Osteoblast (primary cell): ENCODE measurements at places on chromosomes 16 and 17. TPM values are rescaled to one million over a fixed set of nuclear protein-coding genes. Genes with fewer than 3 reads are reported as not detected.
A peak's percentile ranks its signal among the peaks of the same experiment; 100 is the strongest.

USP36 gene
- total RNA-seq = 30.8 and 34.8 TPM in 2 replicates

GRCh38 chr16:4002121-4002520, 114.1 kb downstream of the ADCY9 start:
- no peak overlapping the region for H3K27ac ChIP-seq
- no peak for DNase-seq
- H3K4me3 ChIP-seq = no peak overlapping the region
- H3K36me3 ChIP-seq = no peaks in the 10 kb centered on the region

DNA sequence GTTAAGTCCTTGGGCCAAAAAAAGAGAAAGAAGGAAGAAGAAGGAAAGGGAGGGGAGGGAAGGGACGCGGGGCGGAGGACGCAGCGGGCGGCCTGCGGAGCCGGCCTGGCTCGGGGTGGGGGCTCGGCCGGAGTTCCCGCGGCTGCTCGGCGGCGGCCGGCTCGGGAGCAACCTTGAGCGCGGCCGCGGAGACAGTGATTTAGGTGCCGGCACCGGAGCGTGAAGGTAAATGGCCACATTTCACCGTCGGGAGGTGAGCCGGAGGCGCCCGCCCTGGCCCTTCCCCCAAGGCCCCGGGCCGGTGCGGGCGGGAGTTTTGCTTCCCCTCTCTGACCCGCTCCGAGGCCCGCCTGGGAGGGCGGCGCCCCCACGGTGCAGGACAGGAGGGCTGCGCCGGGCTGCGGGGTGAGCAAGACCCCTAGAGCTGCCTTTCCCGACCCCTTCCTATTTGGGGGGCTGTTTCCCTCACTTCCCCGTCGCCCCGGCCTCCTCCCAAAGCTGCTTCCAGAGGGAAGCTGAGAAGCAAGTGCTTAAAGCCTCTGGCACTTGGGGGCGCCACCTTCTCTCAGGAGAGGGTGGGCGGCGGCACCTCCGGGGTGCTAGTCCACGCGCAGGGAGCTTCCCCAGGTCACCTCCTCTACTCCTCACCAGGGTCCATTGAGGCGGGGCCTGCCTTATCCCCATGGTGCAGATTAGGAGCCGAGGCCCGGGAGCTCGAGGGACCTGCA, 56.5 kb downstream of the MRM1 start:
- H3K36me3 ChIP-seq = no peaks in the 10 kb centered on the region
- H3K27me3 ChIP-seq = peaks cover 37% of the 10 kb centered on the region
- H3K4me1 ChIP-seq = no peaks in the 10 kb centered on the region
- H3K4me3 ChIP-seq = peak overlapping the region; percentile 64
- no peak overlapping the region for H3K27ac ChIP-seq
- no peak for DNase-seq

- DNase-seq = no peak
- no peaks in the 10 kb centered on the region for H3K4me1 ChIP-seq
- H3K4me3 ChIP-seq = no peak overlapping the region
- H3K27ac ChIP-seq = no peak overlapping the region
- no peaks in the 10 kb centered on the region for H3K36me3 ChIP-seq
- no peaks in the 10 kb centered on the region for H3K27me3 ChIP-seq
Observed at GRCh38 chr16:88141580-88141979, 190.3 kb downstream of the BANP start.

DNA sequence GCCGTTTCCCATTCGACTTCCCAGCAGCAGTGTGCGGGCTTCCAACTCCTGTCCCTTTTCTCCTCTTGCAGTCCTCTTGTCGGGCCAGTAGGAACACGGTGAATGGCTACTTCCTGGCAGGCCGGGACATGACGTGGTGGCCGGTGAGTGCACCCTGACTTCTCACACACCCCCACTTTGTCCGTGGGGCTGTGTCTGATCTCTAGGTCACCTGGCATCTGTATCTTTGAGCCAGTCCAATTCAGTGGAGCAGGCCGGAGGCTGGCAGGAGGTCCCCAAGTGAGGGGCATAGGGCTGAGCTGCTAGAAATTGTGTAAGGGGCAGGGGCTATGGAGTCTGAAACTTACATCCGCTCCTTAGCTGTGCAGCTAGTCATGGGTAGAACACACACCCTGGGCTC, 6.6 kb downstream of the SLC5A10 start:
- H3K27ac ChIP-seq = no peak overlapping the region
- H3K4me3 ChIP-seq = no peak overlapping the region
- DNase-seq = no peak

- peak overlapping the region; percentile 45 for H3K4me3 ChIP-seq
- H3K27ac ChIP-seq = peak overlapping the region; percentile 99
- no peaks in the 10 kb centered on the region for H3K27me3 ChIP-seq
- peaks cover 11% of the 10 kb centered on the region for H3K36me3 ChIP-seq
- DNase-seq = no peak
- H3K4me1 ChIP-seq = peaks cover 74% of the 10 kb centered on the region
Observed at GRCh38 chr17:2174468-2175293, 119.8 kb downstream of the HIC1 start.

- DNase-seq = peak; percentile 5
- H3K27me3 ChIP-seq = no peaks in the 10 kb centered on the region
- peaks cover 13% of the 10 kb centered on the region for H3K4me1 ChIP-seq
- no peak overlapping the region for H3K27ac ChIP-seq
- no peak overlapping the region for H3K4me3 ChIP-seq
Observed at GRCh38 chr16:81505011-81505661, 60.5 kb downstream of the CMIP start.

DNA sequence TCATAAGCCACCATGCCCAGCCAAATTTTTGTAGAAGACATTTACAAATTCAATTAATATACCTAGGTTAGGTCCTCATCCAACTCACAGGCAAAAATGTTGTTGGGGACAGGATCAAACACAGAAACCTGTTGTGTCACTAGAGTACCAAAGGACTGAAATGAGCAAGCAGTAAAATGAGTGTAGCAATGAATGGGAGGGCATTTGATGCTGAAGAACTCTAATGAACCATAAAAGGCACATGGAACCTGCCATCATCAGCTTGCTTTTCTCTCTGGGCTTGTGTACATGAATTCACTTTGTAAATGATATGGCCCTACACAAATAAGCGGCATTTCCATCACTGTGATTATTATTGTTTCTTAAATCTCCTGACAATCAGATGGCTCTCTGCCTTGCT, 17.8 kb downstream of the USP31 start:
- peaks cover 6% of the 10 kb centered on the region for H3K4me1 ChIP-seq
- no peak for DNase-seq
